ENCODE measurements at places on chromosomes 6 and 20.

- no peak for DNase-seq
These were observed 35.7 kb downstream of the CITED2 start for GRCh38 chr6:139338795-139339194.

DNA sequence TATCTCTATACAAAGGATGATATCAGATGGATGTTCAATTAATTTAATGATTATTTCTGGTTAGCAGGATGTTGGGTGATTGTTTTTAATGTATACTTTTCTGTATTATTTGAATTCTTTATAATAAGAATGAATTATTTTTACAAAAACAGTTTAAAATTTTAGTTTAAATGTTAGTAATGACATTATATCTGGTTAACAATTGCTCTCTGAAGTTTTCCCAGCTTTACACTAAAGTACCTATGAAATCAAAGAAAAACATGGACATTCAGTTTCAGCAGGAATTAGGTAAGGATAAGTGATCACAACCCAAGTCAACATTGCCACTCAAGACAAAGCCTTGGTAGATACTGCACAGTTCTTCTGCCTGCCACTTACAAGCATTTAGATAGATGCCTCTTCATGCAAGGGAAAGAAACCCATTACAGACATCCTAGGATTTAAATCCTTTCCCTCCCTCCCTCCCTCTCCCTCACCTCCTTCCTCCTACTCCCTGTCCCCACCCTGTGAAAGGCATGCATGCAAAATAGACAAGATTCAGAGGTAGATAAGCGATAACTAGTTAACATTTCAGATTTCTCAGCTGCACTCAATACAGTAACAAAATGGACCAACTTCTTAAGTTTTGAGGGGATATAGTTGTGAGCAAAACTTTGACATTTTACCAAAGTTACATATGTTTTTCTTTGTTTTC is 143.8 kb downstream of the STXBP5 start:
- no peak for DNase-seq

- DNase-seq, result no peak
These were observed 883.6 kb upstream of the FLRT3 start for GRCh38 chr20:15220778-15221565.

DNA sequence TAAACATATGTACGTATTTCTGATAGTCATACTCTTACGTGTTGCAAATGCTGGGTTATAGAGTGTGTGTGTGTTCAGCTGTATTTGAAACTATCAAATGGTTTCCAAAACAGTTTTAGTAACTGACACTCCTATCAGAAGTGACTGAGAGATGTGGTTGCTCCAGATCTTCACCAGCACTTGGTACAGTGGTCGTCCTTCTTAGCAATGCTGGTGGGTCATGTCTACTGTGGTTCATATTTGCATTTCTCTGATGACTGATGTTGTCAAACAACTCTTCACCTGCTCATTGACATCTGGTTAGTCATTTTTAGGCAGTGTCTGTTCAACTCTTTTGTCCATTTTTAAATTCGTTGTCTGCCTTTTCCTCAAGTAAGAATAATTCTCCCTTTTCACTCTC is 259.3 kb downstream of the KIF16B start:
- no peak for DNase-seq

DNA sequence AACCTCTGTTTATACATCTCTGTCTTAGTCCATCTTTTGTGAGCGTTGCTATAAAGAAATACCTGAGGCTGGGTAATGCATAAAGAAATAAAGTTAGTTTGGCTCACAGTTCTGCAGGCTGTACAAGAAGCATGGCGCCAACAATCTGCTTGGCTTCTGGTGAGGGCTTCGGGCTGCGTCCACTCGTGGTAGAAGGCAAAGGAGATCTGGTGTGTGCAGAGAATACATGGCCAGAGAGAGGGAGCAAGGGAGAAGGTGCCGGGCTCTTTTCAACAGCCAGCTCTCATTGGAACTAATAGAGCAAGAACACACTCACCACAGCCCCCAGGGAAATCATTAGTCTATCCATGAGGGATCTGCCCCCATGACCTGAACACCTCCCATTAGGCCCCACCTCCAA is 100.3 kb upstream of the SRSF6 start:
- no peak for DNase-seq

DNA sequence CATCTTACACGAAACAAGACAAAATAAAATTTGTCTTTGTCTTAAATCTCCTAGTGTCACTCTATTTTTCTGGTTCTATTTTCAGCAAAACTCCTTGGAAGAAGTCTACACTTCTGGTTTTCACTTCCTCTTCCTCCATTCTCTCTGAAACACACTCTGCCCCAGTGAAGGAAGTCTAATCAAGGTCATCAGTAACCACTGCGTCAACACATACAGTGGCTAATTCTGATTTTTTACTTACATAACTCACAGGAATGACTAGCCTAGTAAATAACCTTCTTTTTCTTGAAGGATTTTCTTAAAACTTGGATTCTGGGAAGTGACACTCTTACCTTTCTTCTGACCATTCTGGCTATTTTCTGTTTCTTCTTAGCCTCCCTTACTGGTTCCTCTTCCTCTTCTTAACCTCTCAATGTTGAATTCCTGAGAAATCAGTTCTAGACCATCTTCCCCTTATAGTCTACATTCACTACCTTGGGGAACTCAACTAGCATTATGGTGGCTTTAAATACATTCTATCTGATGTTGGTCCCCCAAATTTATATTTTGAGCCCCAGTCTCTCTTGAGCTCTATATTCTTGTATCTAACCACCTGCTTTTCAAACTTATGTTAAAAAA is 37.5 kb downstream of the AIG1 start:
- DNase-seq, result no peak

DNA sequence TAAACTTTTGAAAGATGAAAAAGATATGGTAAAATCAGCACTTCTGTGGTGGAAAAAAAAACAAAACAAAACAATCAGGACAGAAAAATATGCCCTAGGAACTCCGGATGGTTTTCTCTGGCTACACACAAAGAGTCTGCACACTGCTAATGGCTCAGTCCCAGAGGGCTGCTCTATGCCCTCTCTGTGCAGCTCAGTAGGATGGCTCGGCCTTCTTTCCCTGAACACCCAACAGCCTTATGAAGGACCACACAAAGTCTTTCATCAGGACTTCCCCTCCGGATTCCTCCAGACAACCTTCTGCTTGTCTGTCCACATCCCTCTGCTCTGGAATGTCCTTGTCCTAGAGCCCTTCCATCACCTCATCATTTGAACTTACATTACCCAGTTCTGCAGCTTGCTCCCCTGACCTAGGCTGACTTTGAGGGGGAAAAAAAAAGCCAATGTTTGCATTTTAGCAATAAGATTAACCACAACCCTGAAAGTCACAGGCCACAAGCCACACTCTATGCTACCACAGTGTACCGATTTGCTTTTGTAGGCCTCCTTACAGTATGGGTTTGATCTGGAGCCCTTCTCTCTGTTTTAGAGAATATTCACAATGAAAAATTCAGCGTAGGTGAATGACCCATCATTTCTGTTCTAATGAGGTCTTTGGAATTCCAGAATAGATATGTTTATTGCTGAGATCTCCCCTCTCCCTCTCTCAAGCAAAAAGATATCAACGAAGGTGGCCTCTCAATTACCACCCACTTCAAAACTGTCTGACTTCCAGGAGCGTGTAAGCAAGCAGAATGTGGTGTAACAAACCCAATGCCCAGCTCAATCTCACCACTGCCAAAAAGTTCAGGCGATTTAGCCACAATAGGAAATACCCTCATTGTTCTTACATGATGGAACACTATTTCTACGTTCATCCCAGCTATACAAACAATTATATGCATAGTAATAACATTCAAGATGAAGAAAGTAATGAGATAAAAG is 164.0 kb downstream of the GMDS start:
- DNase-seq, result no peak

DNA sequence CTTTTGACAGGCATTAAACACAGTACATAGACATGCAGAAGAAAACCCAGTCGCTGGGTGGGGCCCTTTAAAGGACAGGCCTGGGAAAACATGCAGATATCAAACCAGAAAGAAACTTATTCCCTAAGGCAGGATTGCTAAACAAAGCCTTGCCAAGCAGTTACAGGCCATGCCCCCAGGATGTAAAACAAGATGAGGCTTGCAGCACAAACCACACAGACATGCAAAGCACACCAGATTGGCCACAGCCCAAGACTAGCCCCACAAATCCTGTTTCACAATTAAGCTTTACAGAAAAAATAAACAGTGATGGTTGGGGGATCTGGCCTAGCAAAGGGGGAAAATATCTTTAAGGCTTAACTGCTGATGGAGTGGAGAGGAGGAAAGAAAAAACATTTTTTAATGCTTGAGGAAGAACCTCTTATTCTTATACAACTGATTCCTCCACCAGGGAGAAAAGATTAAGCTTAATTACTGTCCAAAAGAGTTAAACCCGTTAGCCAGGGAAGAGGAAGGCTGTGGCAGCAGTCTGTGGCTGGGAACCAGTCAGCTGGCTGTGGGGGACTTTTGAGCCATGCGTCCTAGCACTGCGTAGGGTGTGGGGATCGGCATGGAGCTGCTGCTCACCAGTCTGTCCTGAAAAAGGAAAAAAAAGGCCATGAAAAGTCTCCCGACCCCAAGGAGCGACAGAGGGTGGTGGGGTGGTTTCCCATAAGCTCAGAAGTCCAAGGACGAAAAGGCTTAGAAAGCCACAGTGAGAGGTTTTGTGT is 28.4 kb downstream of the COL19A1 start:
- DNase-seq, result no peak

DNA sequence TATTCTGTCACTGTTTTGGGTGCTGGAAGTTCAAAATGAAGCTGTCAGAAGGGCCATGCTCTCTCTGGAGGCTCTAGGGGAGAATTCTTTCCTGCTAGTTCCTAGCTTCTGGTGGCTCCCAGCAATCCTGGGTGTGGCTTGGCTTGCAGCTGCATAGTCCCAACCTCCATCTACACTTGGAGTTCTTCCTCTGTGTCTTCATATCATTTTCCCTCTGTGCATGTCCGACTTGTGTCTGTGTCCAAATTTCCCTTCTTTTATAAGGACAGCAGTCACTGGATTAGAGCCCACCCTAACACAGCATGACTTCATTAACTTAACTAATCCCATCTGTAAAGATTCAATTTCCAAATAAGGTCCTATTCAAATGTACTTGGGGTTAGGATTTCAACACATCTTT is 23.3 kb upstream of the ENPP1 start:
- no peak for DNase-seq

- DNase-seq, result no peak
These were observed 96.2 kb upstream of the RSPO3 start for GRCh38 chr6:127022302-127022701.

- DNase-seq, result no peak
These were observed 61.6 kb downstream of the MTFR2 start for GRCh38 chr6:136188486-136188885.

DNA sequence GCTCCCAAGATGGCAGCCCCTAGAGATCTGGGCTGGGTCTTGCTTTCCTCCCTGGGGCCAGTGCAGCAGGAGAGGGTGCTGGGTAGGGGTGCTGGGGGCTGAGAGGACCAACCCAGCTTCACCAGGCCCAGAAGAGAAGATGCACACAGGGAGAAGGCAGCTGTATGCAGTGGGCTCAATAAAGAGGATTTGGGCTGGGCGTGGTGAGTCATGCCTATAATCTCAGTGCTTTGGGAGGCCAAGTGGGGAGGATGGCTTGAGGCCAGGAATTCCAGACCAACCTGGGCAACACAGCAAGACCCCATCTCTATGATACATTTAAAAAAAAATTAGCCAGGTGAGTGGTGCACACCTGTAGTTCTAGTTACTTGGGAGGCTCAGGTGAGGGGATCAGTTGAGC is 25.7 kb upstream of the EMILIN3 start:
- no peak for DNase-seq

DNA sequence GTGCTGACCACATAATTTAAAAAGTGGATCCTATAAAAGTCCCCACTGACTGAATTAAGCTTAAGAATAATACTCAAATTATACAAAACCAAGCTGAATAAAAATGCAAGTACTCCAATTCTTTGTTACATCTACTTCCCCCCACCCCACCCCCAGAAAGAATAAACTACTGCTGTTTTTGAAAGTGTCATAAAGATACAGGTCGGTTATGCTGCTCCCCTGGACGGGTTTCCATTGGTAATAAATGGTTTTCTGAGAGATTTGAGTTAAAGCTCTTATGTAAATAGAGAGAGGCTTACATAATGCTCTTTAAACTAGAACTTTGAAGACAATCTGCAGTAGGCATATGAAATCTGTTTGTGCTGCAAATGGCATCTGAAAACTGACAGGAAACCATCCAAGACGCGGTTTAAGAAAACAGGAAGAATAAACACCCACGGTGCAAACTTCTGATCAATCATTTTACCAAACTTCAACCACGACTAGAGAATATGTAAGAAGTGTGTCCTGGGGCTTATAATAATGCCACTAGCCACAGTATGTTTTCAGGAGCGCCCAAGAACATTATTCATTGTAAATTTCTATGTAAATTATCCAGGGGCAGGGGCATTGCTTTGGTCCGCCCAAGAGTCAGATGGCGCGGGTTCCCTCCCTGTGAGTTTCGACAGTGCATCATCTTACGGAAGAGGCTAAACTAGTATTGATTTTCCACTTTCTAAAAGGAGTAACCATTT is 10.8 kb upstream of the POU3F2 start:
- no peak for DNase-seq

DNA sequence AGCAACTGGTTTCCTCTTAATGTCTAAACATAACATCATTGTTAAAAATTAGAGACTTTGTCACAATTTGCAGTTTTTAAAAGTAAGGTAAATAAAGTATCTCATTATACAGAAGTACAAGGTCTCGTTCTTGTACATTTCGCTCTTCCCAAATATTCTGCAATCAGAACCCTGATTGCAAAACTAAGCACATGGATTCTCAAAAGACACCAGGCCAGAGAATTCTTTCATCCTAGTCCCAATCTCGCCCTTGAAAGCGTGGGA is 355 bp upstream of the AKAP7 start:
- no peak for DNase-seq

DNA sequence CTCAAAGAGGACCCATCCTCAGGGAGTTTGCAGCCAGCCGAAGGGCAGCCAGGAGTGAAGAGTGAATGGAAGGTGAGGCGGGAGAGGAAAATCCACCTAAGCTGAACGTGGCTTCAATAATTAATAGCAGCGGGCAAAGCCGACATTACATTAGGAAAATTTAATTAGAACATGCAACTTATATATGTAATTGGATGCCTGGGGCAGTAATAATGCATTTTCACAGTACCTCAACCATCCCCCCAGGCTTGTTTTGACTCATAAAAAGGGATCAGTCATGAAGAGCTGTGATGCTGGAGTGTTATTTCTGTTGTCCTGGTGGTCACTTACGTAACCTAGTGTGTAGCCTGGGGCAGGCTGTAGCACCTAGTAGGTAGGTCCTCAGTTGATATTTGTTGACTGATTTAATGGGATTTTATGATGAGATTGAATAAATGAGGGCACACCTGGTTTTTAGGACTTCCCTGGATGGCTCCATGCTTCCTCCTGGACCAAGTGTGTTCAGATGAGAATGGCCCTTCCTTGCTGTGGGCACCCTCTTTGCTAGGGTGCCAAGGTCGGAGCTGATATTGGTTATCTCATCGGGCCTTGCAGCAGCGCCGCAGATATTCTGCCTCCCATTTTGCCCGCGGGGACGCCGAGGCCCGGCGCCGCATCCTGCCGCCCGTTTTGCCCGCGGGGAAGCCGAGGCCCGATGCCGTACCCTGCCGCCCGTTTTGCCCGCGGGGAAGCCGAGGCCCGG is 128.8 kb downstream of the CDH26 start:
- DNase-seq, result peak; percentile 22
